Erythroblast (primary cell): ENCODE measurements at places on chromosomes 7 and 10.

DNA sequence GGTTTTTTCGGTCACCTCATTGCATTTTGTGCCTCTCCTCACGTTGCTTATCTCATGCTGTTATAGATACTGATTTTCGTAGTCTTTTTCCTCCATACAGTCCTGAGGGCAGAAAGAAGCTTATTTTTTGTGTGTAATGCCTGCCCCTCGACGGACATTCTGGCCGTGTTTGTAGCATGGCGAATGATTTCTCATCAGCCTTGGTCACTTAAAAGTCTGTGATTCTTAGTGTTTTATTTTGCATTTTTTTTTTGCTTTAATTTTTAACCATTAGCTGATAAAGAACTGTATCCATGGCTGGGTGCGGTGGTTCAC is 469 bp upstream of the NOC3L start:
- DNase-seq = no peak

GRCh38 chr10:84765086-84765485 is 436.7 kb downstream of the CCSER2 start:
- no peak for DNase-seq

DNA sequence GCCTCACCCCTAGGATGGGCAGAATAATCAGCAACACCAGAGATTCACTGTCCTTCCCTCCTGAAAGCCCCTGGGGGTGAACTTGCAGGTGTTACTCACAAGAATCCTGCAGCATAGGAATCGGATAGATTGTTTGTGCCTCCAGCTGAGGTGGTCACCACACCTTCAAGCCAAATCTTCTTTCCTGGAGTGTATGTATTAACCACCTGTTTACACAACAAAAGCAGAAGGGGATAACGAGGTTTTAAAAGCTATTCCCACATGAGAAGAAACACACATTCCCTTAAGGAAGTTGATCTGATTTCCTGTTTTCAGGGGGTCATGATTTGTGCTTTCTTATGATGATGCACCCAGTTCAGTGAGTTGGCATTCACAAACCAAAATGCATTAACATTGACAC is 173.8 kb upstream of the HPS1 start:
- DNase-seq = no peak

DNA sequence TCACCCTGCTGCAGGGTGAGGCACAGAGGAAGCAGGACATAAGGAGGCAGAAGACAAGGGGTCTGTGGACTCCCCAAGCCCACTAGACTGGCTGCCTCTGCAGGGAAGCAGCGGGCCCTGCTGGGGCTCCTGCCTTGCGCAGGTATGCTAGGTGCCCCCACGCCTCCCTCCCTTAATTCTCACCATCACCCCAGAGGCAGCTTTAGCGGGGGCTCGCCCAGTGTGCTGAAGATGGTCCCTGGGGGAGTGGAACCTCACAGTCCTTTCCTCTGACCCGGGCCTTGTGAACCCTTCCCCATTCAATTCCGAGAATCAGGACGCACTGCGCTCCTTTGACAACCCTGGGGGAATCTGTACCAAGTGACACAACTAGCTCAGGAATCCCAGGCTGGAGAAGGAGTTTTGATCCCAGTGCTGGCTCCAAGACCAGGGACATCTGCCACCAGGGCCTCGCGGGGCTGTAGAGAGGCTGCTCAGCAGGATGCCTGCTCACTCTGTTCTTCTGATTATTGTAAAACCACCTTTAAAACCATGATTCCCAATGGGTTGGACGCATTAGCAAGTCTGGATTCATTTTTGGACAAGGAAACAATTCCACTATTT is 468.4 kb downstream of the TCERG1L start:
- no peak for DNase-seq

DNA sequence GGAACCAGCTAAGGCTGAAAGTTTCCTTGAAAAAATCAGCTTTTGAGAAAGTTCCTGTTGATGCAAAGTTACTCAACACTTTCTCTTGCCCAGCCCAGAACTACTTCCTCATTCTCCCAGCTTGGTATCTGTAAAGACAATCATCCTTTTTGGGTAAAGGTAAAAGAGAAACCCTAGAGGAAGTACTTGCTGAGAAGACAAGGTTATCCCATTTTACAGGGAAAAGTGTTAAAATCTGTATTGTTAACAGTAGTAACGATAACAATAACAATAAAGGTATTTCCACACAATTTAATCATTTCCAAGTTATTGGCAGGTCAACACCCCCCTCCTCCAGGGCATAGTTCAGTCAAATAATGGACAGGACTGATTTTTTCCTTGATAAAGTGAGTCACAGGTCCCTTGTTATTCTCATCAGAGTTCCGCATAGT is 2.4 kb downstream of the ALOX5 start:
- DNase-seq = no peak

DNA sequence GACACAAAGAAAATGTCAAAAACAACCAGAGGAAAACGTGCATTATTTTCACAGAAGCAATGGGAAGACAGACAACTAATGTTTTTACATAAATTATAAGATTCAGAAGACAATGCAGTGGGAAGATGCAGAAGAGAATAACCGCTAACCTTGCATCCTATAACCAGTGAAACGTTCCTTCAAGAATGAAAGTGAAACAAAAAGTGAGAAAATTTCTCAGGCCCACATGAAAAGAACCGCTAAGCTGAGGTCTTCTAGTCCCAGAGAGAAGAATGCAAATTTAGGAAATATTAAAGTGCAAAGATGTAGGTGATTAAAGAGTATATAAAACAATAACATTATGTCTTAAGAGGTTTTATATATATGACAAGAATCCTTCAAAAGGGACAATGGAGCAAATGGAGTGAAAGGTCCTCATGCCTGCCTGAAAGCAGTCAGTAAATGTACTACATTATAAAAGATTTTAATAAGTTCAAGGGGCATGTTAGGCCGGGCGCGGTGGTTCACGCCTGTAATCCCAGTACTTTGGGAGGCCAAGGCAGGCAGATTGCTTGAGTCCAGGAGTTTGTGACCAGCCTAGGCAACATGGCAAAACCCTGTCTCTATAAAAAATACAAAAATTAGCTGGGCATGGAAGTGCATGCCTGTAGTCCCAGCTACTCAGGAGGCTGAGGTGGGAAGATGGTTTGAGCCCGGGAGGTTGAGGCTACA is 43.1 kb upstream of the DDC start:
- DNase-seq = no peak

DNA sequence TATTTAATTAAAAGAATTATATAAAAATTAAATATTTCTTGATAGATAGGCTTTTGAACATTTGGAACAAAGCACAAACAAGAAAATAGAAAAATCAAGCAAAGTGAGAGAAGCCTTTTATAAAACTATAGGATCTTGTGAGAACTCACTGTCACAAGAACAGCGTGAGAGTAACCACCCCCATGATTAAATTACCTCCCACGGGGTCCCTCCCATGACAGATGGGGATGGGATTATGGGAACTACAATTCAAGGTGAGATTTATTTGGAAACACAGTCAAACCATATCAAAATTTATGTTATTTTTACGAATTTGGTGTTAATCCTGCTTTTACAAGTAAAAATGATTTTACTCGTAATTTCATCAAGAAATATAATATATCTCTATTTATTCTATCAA is 1136.1 kb upstream of the POT1 start:
- DNase-seq = no peak

DNA sequence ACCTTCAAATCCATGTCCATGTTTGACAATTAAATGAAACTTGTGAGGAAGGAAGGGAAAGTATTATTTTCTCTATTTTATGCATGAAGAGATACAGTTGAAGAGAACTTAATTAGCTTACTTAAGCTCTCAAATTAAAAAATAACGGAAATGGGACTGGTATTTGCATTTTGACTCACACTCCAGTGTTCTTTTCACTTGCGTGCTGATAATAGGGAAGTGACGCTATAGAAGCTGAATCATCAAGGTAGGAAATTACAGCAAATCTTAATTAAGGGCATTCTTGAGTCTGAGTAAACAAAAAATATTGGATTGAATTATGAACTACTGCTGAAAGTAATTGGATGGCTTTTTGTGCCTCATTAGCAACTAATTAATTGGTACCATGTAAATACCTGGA is 44.0 kb upstream of the NPVF start:
- DNase-seq = no peak
